Stimulated activated CD8-positive, alpha-beta memory T cell treated with anti-CD3 and anti-CD28 coated beads, Interleukin-7, amount 100 ng/mL, for 24 hours (primary cell): ENCODE measurements at places on chromosomes 2 and 18.

- DNase-seq = no peak
Measured at GRCh38 chr2:47067788-47068407, 87.2 kb downstream of the STPG4 start.

DNA sequence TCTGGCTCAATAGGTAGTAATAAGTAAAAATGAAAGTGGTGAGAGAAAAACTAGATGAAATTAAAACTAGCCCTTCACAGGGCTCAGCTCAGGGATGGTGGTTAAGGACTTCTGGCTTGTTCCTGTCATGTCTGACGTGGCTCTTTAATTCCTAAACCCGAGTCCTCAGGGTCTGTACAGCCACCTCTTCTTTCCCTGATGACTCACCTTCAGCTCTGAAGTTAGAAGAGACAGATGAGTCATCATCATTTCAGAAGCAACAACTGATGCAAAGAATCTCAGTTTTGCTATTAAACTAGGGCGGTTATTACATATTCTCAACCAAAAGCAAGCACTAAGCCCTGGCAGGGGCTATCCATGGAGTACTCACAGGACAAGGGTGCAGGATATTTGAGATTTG is 24.0 kb upstream of the ITGB6 start:
- no peak for DNase-seq

DNA sequence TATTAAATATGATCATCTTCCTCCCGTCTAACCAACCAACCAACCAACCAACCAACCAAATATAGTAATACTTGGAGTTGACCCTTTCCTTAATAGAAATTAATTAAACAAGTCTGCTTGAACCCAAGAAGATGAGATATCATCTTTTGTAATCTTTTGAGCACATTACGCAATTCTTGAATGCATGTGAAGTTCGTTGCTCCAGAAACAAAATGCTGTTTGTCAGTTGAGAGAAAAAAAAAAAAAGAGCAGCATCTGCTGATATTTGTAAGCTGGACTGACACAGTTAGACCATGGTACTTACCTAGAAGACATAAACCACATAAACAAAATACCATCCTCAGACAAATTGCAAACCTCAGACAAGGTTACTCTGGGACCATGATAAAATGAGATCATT is 9.2 kb upstream of the SERPINB2 start:
- DNase-seq = no peak

GRCh38 chr2:96891591-96892333 is 21.9 kb upstream of the SEMA4C start:
- no peak for DNase-seq

GRCh38 chr18:49510393-49511115 is 23.5 kb upstream of the C18orf32 start:
- DNase-seq = peak; percentile 17
